Amniotic stem cell (primary cell): ENCODE measurements at places on chromosomes 5 and 9.

DNA sequence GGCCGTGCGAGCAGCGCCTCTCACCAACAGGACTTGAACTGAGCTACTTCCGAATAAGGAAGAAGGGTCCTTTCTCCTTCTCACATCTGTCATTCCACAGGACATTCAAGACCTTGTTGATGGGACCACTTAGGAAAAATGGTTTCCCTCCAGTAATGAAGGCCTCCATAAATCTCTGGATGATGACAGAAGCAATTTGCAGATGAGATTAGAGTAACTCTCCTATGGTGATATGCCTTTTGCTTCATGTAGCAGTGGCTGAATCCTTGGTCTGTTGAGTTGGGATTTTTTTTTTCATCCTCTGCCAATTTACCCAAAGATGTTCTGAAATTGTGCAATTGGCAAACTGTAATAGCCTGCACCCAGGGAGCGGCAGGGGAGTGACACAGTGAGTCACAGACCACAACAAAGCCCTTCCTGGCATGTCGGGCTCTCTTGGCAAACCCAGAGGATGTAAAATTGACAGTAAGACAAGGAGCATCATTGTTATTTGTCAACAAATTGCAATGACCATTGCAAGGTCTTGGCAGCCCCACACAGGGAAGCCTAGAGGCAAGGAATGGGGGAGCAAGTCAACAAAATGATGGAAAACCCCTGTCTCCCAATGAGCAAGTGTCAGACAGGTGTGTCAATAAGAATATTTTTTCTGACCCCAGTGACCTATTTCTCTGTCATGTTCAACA, 275.9 kb downstream of the ACTL7B start:
- no peak for DNase-seq

DNA sequence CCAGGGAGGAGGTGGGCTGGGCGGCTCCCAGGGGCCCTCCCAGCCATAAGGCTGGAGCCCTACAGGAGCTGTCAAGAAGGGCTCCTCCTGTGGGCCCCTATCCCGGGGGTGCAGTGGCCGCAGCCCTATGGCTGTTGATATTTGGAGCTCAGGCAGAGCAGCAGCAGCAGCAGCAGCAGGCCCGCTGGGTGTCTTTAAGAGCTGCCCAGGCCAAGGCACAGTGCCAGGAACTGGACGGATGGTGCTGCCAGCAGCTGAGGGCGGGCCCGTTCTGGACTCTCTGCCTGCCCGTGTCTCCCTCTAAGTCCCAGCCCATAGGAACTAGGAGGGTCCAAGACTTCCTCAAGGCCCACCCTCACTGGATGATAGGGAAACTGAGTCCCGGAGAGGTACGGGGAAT, 3.6 kb downstream of the AK1 start:
- DNase-seq, result no peak

- DNase-seq, result no peak
Measured at GRCh38 chr5:38534156-38534453, 22.3 kb downstream of the LIFR start.

DNA sequence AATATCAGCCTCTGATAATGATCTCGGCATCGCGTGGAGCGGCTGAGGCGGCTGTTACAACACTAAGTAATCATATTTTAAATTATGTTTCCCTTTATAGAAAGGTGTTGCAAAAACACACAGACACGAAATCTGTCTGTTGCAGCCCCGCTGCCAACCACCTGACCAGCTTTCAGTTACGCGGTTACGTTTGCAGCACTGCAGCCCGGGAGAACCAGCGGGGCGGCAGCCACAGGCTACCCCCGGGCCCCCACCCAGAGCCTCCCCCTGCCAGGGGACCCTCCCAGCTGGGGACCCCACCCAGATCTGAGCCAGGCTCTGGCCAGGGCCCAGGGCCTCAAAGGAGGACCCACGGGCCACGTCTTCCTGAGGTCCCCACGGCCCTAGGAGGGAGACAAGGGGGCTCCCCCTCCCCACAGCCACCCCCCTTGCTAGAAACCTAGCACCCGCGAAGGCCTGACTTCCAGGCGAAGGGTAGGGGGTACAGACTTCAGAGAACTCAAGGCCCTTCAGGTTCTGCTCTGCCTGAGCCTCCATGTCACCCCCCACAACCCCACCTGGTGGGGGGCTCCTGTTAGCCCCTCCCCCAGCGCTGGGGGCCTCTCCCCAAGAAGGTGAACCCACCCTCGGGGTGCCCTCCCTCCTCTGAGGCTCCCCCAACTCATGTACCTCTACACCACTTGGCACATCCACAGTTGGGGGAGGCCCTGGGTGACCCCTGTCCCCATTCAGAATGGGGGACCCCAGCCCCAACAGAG, 6.0 kb downstream of the NACC2 start:
- no peak for DNase-seq

- no peak for DNase-seq
Measured at GRCh38 chr5:133514456-133514855, 97.9 kb downstream of the FSTL4 start.

DNA sequence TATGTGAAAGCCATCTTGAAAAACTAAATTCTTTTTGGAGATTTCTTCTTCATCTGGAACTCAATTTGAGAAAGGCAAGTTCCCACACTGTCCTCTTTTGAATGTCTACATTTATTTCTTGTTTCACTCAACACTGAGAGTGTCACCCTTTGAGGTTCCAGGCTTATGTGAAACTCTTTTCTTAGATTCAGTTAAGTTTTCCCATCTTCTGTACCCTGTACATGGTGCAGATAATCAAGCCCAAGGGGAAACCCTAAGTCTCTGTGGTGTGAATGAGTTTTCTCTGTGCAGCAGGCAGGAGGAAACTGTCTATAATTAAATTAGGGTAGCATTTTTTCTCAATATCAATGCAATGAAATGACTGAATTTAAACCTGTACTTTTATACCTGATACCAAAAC, 72.3 kb upstream of the PRLR start:
- DNase-seq, result no peak
